ENCODE measurements at places on chromosomes 11 and 22.

- no peak overlapping the region for H3K27ac ChIP-seq
- peaks cover 7% of the 10 kb centered on the region for H3K4me1 ChIP-seq
- no peaks in the 10 kb centered on the region for H3K27me3 ChIP-seq
- DNase-seq = no peak
- no peaks in the 10 kb centered on the region for H3K36me3 ChIP-seq
Measured at GRCh38 chr11:74412733-74413359, 14.6 kb upstream of the PGM2L1 start.

GRCh38 chr11:72292106-72292785 is 48.3 kb upstream of the PHOX2A start:
- no peak for DNase-seq
- H3K27ac ChIP-seq = no peak overlapping the region
- H3K4me1 ChIP-seq = no peaks in the 10 kb centered on the region
- H3K27me3 ChIP-seq = no peaks in the 10 kb centered on the region
- H3K4me3 ChIP-seq = no peak overlapping the region

GRCh38 chr11:10192036-10192435 is 102.0 kb downstream of the SBF2 start:
- H3K27ac ChIP-seq = no peak overlapping the region
- no peaks in the 10 kb centered on the region for H3K4me1 ChIP-seq
- DNase-seq = no peak
- H3K36me3 ChIP-seq = no peaks in the 10 kb centered on the region
- no peak overlapping the region for H3K4me3 ChIP-seq

DNA sequence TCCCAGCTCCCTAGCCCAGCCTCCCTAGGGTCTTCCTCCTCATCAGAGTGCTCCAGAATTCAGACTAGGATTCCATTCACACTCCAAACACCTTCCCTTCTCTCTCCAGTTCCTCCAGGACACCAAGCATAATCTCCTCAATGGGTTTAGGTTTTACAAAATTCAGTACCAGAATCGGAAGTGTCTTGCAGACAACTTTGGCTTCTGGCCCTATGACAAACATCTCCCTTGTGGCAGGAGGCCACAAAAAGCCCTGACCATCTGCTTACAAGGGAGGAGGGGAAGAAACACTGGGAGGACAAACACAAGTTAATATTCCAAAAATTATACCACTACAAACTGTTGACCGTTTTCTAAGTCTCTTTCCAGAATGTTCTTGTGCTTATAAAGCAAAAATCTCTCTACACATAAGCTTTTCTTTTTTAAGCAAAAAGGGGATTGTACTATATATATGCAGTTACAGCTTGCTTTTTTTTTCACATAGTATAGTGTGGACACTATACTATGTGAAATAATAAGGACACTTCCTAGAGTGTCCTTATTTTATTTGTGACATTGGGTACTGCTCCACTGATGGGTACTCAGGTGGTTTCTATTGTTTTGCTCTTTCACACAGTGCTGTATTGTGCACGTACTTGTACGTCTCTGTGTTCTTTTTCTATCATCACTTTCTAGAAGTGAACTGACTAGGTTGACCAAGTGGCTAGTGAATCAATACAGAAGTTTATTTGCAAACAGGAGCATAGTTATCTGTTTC is 78.7 kb downstream of the BDNF start:
- no peaks in the 10 kb centered on the region for H3K27me3 ChIP-seq
- no peak for DNase-seq
- H3K27ac ChIP-seq = no peak overlapping the region
- H3K4me1 ChIP-seq = no peaks in the 10 kb centered on the region
- no peaks in the 10 kb centered on the region for H3K36me3 ChIP-seq
- H3K4me3 ChIP-seq = no peak overlapping the region

- no peaks in the 10 kb centered on the region for H3K4me1 ChIP-seq
- no peaks in the 10 kb centered on the region for H3K27me3 ChIP-seq
- no peak overlapping the region for H3K27ac ChIP-seq
- H3K36me3 ChIP-seq = no peaks in the 10 kb centered on the region
- H3K4me3 ChIP-seq = no peak overlapping the region
Measured at GRCh38 chr22:48702573-48703264, 1125.0 kb downstream of the BRD1 start.

DNA sequence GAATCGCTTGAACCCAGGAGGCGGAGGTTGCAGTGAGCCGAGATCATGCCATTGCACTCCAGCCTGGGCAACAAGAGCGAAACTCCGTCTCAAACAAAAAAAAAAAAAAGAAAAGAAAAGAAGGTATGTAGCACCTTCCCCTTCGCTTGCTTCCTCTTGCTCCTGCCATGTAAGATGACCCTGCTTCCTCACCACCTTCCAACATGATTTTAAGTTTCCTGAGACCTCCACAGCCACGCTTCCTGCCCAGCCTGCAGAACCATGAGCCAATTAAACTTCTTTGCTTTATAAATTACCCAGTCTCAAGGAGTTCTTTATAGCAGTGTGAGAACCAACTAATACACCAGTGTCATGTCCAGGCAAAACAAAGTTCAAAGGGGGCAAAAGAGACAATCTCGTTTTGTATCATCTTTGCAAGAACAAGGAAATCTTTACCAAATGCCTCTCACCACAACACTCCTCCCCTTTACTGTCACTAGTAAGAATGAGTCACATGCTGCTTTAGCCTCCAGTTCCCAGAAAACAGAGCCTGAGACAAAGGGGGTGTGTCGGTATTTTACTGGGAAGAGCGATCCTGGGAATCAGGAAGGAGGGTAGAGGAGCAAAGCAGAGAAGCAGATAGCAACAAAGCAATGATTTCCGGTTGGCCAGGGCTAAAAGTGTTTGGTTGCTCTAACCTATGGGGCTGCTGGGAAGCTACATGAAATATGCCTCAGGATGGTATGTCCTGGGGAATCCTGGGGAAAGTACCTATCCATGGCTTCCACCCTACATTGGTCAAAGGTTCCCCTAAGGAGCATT is 10.5 kb upstream of the MCHR1 start:
- H3K27me3 ChIP-seq = no peaks in the 10 kb centered on the region
- H3K27ac ChIP-seq = no peak overlapping the region
- no peaks in the 10 kb centered on the region for H3K4me1 ChIP-seq

DNA sequence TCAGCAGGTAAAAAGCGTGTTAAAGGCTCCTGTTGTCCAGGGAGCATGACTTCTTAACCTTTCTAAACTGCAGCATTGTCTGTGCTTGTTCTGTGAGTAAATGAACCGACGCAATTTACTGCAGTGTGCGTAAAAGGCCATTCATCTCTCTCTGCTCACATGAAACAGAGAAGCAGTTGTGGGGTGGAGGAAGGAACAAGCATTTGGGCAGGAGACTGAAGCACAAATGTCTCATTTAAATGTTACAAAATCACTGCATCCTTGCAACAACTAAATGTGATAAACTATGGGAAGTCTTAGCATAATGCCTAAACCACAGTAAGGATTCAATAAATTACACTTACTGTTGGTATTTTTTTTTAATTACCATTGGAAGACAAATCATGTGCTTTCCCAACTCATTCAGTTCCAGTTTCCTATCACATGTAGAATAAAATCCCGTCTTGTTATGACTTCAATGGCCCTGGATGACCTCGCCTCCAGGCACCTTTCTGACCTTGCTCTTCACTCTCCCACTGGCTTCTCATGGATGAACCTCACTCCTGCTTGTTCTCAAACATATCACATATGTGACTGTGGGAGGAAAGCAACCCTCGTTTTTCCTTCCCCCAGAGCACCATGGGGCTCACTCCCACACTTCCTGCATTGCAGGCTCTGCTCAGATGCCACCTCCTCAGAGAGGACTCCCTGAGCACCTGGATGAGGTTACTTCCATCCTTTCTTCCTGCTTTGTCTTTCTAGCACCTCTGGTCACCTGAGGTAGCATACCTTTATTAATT is 21.6 kb upstream of the RFPL2 start:
- H3K4me3 ChIP-seq = no peak overlapping the region
- H3K4me1 ChIP-seq = no peaks in the 10 kb centered on the region
- no peak overlapping the region for H3K27ac ChIP-seq
- DNase-seq = no peak
- H3K36me3 ChIP-seq = no peaks in the 10 kb centered on the region

GRCh38 chr22:49325531-49326395 is 501.9 kb downstream of the BRD1 start:
- no peaks in the 10 kb centered on the region for H3K27me3 ChIP-seq
- H3K4me3 ChIP-seq = no peak overlapping the region
- H3K27ac ChIP-seq = no peak overlapping the region
- DNase-seq = no peak

GRCh38 chr11:126063507-126063852 is 814 bp upstream of the CDON start:
- no peak for DNase-seq

DNA sequence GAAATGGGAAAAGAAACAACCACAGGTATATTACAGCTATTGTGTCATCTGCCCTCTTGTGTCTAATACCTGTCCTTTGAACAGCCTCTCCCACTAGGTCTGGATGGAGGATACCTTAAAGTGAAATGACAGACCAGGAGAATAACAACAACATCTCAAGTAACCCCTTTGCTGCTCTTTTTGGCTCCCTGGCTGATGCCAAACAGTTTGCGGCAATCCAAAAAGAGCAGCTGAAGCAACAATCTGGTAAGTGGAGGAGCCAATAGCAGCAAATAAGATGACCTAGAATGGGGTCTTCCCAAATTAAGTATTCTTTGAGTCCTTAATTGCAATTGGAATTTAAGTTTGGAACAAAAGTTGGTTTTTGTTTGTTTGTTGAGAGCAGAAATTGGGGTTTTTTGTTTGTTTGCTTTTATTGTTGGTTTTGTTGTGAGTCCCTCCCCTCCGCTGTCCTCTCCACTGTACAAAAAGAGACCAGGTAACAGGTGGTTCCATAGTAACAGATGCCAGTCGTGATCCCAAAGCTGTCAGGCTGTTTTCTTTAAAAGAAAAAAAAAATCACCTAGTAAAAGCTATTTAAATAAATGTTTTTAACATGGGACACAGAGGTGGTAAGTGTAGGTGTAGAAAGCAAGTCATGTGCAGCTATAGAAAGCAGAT is 5.7 kb downstream of the UBE4A start:
- no peak for DNase-seq
- H3K27ac ChIP-seq = no peak overlapping the region
- H3K4me1 ChIP-seq = no peaks in the 10 kb centered on the region
- H3K36me3 ChIP-seq = peaks cover 56% of the 10 kb centered on the region
- H3K27me3 ChIP-seq = no peaks in the 10 kb centered on the region

DNA sequence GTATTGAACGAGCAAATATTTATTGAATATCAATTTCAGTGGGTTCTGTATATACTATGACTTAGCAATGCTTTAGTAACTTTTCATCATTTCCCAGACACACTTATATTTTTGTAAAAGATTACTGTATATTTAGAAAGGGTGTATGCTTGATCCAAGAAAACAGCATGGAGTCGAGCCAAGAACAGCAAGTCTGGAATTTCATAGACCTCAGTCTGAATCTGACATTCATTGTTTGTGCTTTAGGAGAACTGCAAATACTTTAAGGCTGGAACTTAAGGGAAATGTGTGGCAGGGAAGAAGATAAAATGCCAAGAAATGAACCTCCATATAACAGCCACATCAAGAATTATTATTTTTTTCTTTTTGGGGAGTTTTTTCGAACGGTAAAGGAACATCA is 1156.8 kb downstream of the LRRC4C start:
- no peaks in the 10 kb centered on the region for H3K4me1 ChIP-seq
- no peak overlapping the region for H3K27ac ChIP-seq
- H3K4me3 ChIP-seq = no peak overlapping the region
- H3K36me3 ChIP-seq = no peaks in the 10 kb centered on the region
- no peaks in the 10 kb centered on the region for H3K27me3 ChIP-seq
- DNase-seq = no peak

DNA sequence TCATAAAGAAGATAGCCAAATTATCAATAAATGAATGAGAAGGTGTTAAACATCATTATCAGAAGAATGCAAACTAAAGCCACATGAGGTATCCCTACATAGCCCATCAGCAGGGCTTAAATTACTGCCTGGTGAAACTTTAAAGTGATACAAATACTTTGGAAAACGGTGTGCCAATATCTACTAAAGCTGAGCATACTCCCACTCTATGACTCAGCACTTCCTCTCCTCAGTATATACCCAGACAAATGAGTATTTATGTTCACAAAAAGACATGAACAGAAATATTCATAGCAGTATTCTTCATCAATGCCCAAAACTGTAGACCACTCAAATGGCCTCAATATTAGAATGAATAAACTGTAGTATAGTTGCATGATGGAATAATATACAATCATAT is 284.6 kb upstream of the ZC3H12C start:
- no peaks in the 10 kb centered on the region for H3K4me1 ChIP-seq
- no peak overlapping the region for H3K27ac ChIP-seq

DNA sequence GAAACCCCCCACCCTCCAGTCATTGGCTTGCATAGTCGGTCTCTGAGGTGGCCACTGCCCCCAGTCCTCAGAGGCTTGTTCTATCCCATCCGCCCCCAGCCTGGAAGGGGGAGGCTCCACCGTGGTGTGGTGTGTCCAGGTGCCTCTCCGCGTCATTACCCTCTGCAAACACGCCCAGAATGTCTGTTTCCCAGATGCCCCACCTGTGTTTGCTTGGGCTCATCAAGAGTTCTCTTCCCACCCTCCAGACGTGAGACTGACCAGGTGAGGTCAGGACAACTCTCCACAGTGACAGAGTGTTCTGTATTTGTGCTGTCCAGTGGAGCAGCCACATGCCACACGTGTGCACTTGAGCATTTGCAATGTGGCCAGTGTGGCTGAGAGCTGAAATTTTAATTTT is 24.9 kb downstream of the LRRC10B start:
- no peaks in the 10 kb centered on the region for H3K36me3 ChIP-seq
- DNase-seq = no peak
- H3K4me1 ChIP-seq = no peaks in the 10 kb centered on the region

- no peak overlapping the region for H3K4me3 ChIP-seq
- no peak for DNase-seq
- H3K27ac ChIP-seq = no peak overlapping the region
- H3K36me3 ChIP-seq = no peaks in the 10 kb centered on the region
- no peaks in the 10 kb centered on the region for H3K27me3 ChIP-seq
Measured at GRCh38 chr11:90113541-90113940, 20.9 kb upstream of the NAALAD2 start.

DNA sequence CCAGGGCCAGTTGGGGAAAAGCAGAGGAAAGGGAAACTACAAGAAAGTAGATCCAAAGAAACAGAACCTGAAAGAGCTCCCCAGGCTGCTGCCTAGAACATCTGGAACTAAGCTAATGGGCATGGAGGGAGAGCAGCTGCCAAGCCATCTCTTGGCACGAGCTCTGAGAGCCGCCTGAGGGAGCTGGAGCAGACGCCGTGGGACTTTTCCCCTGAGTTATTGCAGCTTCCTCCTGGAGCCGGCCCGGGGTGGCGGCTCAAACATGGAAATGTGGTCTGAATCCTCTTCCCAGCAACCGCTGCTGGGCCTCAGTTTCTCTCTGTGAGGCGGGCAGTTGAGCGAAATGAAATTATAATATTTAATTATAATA is 41.8 kb downstream of the LIF start:
- no peaks in the 10 kb centered on the region for H3K4me1 ChIP-seq
- H3K27me3 ChIP-seq = no peaks in the 10 kb centered on the region
- no peaks in the 10 kb centered on the region for H3K36me3 ChIP-seq
- no peak for DNase-seq
- H3K4me3 ChIP-seq = no peak overlapping the region

DNA sequence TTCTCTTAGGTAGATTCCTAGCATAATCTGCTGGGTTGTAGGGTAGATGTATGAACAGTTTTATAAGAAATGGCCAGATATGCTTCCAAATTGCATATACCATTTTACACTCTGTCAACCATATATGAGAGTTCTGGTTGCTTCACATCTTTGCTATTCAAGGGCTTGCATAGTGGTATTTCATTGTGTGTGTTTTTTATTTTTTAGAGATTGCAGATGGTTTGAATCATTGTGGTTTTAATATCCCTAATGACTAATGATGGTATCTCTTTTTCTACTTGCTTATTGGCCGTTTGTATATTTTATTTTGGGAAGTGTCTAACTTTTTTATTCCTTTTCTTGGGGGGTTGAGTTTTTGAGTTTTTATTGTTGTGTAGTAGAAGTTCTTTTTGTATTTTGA is 26.9 kb downstream of the RNF214 start:
- no peaks in the 10 kb centered on the region for H3K4me1 ChIP-seq
- no peaks in the 10 kb centered on the region for H3K27me3 ChIP-seq
- no peak overlapping the region for H3K27ac ChIP-seq
- no peaks in the 10 kb centered on the region for H3K36me3 ChIP-seq
